Panc1 (cell line): ENCODE measurements at places on chromosomes 2 and 18.
A peak's percentile ranks its signal among the peaks of the same experiment; 100 is the strongest.

GRCh38 chr2:28950941-28951630, 30.0 kb upstream of the TOGARAM2 start:
- no peak for DNase-seq

DNA sequence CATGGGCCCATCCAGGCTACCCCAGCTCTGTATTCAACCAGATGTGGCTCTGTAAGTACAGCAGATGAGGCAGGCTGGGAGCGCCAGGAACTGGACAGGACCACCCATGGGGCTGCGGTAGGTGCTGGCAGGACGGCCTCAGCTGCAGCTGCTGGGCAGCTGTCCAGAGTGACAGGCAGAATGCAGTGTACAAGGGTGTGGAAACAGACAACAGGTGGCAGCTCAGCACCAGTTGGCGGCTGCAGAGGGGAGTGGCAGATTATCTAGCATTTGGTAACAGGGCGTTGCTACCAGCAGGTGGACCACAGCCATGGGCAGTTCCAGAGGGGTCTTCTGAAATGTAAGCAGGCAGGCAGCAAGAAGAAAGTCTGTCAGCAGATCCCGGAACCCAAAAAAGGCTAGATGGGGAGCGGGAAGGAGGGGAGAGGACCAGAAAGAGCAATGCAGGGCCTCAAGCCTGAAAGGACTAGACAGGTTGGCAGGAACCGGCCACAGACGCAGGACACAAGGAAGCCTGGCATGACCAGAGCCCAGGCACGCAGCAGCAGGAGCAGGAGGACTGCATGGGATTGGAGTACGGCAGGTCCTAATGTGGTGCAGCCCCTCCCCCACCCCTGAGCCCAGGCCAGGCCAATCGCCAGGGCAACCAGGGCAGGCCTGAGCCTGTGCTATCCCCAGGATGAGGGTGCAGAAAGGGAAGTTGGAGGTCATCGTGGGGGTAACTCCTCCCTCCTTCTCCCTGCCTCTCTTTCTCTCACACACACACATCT, 24.7 kb downstream of the PKDCC start:
- no peak for DNase-seq

GRCh38 chr2:191693166-191693565, 15.2 kb downstream of the NABP1 start:
- DNase-seq: no peak

DNA sequence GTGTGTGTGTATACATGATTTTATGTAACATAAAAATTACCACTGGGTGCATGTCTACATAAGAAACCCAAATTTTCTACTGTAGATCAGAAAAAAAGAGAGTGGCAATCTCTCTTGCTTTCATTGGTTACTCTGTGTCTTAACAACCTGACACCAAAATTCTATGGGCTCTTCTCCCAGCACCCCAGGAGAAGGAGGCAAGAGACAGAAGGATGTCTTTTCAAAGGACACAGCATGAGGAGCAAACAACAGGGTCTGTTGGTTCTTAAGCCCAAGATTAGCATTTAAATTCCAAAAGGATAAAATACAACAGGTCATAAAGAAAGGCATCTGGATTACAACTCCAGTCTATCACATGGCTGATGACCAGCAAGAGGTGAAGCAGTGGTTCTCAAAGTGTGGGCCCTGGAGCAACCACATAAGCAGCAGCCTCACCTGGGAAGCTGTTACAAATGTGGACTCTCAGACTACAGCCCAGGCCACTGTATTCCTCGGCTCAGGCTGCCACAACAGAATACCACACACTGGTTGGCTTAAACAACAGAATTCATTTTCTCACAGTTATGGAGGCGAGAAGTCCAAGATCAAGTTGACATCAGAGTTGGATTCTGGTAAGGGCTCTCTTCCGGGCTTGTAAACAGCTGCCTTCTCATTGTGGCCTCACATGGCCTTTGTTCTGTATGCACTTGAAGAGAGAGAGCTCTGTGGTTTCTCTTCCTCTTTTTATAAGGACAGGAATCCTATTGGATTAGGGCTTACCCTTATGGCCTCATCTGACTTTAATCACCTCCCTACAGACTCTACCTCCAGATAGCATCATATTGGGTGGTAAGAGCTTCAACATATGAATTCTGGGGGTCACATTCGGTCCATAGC, 79.8 kb upstream of the RNF152 start:
- no peak for DNase-seq

- no peak for DNase-seq
These were observed 326.3 kb downstream of the TSN start for GRCh38 chr2:122081751-122082150.

- no peak for DNase-seq
These were observed 1119.8 kb downstream of the TSN start for GRCh38 chr2:122875091-122875865.

DNA sequence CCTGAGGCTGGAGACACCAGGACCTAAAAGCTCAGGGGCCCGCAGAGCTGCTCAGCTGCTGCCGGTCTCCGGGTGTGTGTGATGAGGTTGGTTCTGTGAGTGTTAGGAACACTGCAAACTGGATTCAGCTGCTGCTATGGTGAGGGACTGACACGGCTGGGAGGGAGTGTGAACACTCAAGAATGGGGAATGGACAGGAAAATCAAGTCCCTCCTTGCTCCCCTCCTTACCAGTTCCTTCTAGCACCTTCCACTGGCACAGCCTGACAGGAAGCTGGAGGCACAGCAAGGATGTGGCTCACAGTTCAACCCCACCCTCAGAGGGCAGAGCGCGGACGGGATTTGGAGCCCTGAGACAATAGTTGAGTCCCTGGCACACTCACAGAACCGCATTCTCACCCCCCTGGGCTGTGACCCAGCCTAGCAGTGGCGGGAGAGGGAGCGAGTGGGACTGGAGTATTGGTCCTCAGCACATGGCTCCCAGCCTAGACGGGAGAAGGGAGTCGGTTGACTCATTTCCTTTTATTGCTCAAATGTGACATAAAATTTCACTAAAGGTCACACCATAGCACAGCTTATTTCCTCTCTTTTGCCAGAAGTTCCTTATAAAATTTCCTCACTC, 42.5 kb downstream of the LRRC30 start:
- no peak for DNase-seq

GRCh38 chr2:11203480-11203879, 48.2 kb downstream of the SLC66A3 start:
- DNase-seq: peak; percentile 88

DNA sequence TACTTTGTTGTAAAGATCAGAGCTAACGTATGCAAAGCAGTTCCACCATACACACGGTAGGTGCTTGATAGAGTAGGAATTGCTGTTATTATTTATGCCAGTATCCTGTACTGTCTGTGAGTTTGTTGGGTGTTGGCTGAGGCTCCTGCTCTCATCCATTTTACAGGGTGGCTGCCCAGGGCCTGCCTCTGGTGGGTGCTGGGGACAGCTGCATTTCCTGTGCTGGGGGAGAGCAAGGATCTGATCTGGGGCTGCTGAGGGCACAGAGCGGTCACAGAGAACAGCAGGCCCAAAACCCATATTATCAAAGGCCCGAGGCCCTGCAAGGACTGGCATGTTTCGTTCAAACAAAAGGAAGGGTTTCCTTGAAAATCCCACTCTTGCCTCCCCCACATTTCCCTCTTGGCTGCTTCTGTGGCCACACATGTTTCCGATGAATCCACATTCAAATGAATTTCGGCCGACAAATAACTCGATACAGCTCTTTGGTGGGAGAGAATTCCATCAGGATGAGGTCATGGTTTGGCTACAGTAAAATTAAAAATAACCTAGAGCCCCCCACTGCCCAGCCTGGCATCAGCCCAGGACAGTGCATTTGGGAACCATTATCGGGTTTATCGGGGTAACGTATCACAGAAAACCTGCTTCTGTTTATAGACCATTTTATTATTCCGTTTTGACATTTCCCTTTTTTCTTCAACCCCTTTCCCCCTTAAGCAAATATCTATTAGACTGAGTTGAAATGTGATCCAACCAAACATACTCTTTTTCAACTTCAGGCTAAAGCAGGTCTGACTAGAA, 143.4 kb downstream of the CYRIA start:
- DNase-seq: no peak

GRCh38 chr18:48020337-48021250, 90.1 kb upstream of the SMAD2 start:
- DNase-seq: no peak

DNA sequence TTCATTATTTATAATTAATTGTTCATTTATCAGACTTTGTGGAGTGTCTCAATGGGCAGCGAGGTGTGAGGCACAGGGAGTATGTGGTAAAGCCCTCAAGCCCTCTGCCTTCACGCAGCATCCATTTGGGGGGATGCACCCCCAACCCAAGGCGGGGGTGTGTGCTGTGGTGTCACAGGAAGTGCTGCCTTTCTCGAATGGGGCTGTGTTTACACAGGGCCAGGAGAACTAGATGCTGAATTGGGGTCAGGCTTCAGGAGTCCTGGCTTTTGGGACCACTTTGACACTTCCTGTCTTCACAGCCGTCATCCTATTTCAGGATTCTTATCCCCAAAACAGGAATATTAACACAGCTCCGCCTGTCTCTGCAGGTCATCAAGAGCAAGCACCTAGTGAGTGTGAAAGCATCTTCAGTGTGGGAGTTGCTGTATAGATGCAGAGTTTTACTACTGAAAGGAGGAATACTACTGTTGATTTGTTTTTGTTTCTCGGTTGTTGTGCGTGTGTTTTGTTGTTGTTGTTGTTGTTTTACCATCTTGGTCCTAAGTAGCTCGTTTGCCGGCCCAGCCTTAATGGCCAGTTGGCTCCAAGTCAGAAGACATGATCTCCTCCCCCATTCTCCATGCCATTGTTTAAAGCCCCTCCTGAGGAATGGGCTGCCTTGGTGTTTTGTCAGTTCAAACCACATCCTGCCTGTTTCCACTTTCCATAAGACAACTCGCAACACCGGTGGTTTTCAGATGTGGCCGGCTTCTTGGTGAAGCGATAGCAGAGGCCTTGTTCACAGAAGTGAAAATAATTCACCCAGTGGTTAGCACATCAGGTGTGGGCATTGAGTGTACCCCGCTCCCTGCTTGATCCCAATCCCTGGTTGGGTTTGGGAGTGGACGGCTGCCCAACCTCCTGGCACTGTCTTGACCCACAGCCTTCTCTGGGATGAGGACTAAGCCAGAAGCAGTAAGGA, 221.3 kb downstream of the BCL2 start:
- no peak for DNase-seq

GRCh38 chr2:139480161-139480650, 700.0 kb upstream of the NXPH2 start:
- no peak for DNase-seq

GRCh38 chr2:100653449-100654035, 90.7 kb downstream of the PDCL3 start:
- no peak for DNase-seq

- no peak for DNase-seq
These were observed 50.9 kb downstream of the LRPPRC start for GRCh38 chr2:43944915-43945314.

GRCh38 chr2:18180912-18181311, 302.4 kb downstream of the KCNS3 start:
- no peak for DNase-seq

GRCh38 chr2:109269706-109270504, 140.9 kb downstream of the SH3RF3 start:
- DNase-seq: no peak

- no peak for DNase-seq
These were observed 167.8 kb upstream of the APCDD1 start for GRCh38 chr18:10286580-10287150.

DNA sequence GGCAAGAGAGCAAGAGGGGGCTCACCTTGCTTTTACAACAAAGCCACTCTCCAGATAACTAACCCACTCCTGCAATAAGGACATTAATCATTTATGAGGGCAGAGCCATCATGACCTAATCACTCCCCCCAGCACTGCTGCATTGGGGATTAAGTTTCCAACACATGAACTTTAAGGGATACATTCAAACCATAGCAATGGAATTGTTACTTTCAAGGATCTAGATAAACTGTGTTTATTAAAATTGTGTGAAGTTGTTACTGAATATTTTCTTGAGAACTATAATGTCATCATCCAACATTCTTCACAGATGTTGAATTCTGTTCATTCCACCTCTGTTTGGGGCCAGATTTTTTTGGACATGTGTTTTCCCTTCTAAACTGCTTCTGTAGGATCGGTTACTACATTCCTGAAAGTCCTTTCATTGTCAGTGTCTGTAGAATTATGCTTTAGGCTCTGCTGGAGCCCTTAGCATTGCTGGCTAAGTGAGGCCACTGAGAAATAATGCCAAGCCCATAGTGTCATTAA, 50.4 kb downstream of the SPATS2L start:
- no peak for DNase-seq

DNA sequence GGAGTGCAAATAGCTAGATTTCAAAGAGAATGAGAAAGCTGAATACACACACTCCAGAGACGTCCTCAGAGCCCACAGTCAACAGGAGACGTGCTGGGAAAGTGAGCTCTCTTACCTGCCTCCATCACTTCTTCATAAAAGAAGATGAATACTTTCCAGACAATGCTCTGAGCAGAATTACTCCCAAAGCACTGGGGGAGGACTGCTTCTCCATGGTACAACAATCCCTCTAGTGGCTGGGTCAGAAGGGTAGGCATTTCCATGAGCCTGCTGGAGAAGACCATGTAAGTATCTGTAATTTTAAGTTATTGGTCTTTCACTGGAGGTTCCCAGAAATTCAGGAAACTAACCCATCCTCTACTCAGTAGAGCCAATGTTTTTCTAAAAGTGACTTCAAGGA, 190.3 kb downstream of the RBM43 start:
- no peak for DNase-seq
